ENCODE measurements at places on chromosomes 1 and 21.

- no peak for DNase-seq
Measured at GRCh38 chr1:93537924-93538323, 90.0 kb downstream of the FNBP1L start.

DNA sequence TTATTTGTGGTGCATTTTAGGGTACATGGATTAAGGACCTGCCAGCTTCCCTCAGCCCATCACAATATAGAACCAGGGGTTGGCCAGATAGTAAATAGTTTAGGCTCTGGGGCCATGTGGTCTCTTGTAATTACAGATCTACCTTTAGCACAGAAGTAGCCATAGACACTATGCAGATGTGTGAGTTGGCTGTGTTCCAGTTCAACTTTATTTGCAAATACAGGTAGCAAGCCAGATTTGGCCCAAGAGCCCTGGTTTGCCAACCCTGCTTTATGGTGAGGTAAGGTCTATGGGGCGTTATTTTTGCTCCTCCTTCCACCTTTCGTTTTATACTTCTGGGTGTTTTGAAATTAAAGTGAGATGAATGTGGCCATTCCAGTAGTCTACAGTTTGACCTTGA is 48.7 kb downstream of the MRPS6 start:
- no peak for DNase-seq

- DNase-seq, result no peak
Measured at GRCh38 chr1:109537450-109538178, 2.1 kb upstream of the GPR61 start.

- no peak for DNase-seq
Measured at GRCh38 chr1:66253330-66253921, 280.5 kb upstream of the SGIP1 start.

DNA sequence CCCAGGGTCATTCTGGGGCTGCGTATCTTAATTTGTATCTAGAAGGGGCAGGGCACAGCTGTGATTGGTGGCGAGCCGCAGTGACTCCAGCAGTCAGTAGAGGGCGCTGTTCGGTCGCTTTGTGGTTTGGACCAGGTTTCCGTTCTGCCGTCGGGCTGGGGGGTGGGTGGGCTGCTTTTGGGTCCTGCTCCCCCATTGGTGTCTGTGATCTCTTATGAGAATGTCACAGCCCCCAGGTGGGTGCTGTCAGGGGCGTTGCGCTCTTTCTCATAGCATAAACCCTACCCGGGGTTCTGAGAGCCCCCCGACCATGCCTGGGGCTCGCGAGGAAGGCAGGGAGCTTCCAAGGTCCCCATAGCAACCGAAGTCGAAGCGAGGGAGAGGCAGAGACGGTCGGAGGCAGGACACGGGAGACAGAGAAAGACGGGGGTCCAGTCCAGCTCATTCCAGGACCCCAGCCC is 5.4 kb downstream of the TFF3 start:
- peak; percentile 44 for DNase-seq

DNA sequence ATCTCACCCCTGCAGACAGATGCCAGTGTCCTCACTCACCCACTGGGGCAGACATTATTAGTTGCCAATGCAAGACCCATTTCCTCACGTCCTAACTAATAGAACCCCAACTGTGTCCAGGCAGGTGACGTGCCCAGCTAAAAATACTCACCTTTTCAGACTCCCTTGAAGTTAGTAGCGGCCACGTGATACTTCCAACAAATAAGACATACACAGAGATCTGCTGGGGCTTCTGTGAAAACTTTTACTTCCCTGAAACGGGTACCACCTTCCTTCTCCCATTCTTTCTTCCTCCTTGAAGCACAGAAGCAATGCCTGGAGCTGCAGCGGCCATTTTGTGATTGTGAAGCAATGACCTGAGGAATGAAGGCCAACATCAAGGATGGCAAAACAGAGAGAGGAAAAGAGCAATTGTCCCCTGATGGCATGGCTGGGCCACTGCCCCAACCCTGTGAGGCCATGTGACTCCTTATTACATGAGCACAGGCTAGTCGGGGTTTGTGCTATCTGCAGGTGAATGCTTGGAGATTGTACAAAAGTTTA is 74.4 kb upstream of the TMPRSS2 start:
- DNase-seq, result no peak

GRCh38 chr1:48016515-48016914 is 19.3 kb upstream of the TRABD2B start:
- no peak for DNase-seq

DNA sequence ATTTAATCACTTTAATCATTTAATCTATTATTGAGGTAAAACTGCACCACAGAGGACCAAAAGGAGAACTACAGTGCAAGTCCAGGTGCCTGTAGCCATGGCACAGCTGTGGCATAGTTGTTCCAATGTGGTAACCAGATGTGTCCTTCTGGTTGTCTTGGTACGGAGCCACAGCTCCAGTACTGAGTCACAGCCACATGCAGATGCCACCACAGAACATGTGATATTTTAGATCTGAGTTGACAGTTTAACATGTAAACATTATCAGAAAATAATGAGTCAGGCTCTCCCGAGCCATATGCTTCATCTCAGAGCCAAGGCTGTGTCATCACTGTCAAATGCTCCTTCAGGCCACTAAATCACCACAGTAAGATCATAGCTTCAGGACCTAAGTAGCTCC is 56.4 kb upstream of the RGS7 start:
- no peak for DNase-seq

GRCh38 chr1:33273961-33274371 is 17.7 kb downstream of the ZNF362 start:
- no peak for DNase-seq

DNA sequence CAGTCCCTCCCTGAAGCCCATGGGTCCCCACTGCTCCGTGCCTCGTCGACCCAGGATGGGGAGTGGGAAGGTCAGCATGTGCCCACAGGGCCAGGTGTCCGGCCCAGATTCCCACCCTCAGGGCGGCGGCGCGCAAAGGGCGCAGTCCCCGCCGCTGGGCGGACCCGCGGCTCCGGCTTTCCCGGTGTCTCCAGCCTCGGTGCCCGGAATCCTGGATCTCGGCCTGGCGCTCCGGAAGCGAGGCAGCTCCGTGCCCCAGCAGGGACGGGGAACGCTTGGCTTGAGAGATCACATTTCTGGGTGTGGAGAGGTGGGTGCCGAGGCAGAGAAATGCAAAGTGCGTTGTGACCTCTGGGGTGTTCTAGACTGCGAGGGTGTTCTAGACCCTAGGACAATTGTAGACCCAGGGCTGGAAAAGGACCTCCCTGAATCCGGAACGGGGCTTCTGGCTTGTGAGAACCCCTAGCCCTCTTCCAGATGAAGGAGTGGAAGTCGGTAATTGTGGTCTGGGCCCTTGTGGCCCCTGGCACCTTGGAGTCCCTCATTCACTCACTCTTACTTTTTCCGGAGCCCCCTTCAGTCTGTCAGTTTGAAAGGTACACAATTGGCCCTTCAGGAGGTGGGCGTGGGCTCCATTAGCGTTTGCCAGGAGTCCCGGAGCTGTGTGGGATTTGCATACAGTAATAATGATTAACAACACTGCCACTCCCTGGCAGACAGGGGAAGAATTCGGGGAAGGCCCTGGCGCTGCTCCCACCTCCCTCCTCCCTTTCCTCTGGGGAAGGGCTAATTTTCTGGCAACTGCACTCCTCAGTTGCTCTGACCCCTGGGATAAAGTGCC is 1.6 kb upstream of the KCND3 start:
- no peak for DNase-seq

DNA sequence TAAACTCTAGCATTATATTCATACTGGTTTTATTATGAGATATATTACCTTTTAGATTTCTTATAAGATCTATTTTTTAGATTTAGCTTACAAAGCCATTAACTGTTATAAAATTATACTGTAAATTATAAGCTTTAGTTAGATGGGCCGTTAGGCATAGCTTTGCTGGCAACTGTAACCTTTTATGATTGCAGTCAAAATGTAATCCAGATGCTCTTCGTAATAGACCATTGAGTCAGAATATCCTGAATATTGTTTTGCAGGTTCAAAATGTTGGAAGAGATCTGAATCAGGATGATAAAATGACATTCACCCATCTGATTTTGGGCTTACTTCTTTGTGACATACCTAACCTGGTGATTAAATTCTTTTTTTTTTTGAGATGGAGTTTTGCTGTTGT is 20.9 kb downstream of the ITSN1 start:
- DNase-seq, result no peak

GRCh38 chr1:48214820-48215219 is 7.7 kb upstream of the SLC5A9 start:
- no peak for DNase-seq

DNA sequence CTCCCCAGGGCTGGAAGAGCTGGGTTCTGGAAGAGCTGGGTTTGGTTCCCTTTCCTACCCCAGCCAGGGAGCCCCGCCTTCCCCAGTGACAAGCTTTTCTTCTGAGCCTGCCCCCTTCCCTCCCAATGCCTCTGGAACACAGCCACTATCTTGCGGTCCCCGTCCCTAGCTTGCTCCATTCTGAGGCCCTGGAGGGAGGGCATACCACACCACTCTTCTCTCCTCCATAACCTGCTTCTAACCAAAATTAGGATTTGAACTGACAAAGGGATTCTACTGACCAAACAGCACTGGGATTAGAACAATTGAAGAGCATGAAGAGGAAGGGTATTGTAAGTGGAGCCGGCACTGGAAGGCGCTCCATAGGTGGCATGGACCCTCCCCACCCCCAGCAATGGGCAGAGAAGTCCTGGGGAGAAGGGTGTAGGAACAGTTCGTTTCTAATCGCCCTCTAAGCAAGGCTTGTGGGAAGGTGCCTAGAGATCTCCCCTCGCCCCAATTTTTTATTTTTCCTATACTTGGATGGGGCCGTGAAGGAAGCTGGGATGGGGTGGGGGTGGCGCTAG is 690 bp downstream of the C1orf216 start:
- no peak for DNase-seq

GRCh38 chr1:168000656-168001055 is 63.8 kb upstream of the MPC2 start:
- DNase-seq, result no peak

- DNase-seq, result no peak
Measured at GRCh38 chr21:26079366-26079765, 91.2 kb downstream of the APP start.

- DNase-seq, result no peak
Measured at GRCh38 chr1:226310637-226311195, 1.8 kb upstream of the LIN9 start.
